ENCODE measurements at places on chromosomes 4 and X.

- no peak for DNase-seq
These were observed 211.5 kb upstream of the SMIM31 start for GRCh38 chr4:164542431-164542830.

- DNase-seq = peak; percentile 8
These were observed 41.1 kb downstream of the PPP3CA start for GRCh38 chr4:101306225-101306624.

DNA sequence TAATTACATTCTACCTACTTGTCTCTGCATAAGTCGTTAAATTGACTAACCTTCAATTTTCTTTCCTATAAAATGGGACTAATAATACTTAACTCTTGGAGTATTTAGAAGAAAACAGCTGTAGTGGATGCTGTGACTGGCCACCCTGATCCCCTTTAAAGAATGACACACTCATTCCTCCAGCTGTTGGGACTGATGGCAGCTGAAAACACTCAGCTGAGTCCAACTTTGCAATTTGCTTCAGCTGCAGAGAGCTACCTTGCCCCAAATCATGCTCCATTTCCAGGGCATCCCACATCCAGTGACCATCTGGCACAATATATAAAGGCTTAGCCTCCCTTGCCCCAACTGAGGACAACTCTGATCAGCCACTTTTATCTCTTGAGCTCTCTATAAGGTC is 89.1 kb downstream of the MID1IP1 start:
- no peak for DNase-seq

- peak; percentile 3 for DNase-seq
These were observed 97.4 kb downstream of the COL4A5 start for GRCh38 chrX:108537005-108537404.

DNA sequence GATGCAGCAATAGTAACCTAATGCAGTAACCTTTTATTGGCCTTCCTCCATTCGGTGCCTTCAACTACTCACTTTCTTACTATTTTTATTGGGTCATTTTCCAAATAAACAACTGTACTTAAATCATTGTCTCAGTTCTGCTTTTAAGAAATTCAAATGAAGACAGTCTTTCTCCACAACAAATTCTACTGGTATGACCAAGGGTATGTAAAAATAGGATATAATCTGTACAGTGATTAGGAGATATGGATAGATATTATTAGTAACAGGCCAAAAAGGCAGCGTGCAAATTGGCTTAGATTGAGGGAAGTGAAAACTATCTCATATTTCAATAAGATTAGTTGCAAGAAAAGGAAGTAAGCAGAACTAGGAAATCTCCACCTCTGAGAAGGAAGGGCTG is 177.4 kb upstream of the PPP1R2C start:
- no peak for DNase-seq

DNA sequence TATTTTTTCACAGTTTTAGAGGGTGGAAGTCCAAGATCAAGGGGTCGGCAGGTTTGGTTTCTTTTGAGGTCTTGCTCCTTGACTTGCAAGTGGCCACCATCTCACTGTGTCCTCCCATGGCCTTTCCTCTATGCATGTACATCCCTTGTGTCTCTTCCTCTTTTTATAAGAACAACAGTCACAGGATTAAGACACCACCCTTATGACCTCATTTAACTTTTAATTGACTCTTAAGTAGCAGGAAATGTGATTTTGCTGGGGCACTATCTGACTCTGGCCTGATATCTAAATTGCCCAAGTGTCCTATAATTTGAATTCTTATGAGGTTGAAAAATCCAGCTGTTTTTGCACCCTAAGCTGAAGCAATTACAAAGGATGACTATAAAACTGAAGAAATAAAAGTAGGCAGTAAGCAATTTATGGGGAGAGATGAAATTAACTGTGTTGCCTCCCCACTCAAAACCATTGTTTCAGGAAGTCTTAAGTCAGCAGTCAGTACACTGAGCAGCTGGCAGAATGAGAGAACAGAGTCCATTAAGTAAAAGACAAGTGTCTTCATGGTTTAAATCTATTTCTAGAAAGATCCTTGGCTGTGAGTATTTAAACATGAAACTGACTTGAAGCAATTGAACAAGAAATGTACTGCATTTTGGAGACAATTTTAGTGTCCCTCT is 601.3 kb downstream of the SPRY1 start:
- DNase-seq = no peak

GRCh38 chrX:120564925-120565324 is 4.2 kb upstream of the CUL4B start:
- no peak for DNase-seq

DNA sequence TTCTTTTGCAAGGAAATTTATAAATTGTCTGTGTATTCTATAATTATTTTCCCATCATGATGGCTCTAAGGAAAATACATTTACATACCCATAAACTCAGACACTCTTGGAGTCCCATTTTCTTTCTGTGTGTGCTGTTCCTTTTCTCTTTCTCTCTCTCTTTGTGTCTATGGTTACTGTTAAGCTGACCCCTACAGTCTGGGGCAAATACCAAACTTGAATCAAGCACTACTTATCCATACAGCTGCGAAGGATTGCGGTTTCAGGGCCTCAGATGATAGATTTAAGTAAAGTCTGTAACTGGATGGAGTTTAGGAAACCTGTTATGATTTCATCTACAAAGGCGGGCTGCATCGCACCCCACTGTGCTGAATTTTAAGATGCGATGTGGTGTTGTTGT is 150.2 kb downstream of the SHROOM3 start:
- DNase-seq = no peak

DNA sequence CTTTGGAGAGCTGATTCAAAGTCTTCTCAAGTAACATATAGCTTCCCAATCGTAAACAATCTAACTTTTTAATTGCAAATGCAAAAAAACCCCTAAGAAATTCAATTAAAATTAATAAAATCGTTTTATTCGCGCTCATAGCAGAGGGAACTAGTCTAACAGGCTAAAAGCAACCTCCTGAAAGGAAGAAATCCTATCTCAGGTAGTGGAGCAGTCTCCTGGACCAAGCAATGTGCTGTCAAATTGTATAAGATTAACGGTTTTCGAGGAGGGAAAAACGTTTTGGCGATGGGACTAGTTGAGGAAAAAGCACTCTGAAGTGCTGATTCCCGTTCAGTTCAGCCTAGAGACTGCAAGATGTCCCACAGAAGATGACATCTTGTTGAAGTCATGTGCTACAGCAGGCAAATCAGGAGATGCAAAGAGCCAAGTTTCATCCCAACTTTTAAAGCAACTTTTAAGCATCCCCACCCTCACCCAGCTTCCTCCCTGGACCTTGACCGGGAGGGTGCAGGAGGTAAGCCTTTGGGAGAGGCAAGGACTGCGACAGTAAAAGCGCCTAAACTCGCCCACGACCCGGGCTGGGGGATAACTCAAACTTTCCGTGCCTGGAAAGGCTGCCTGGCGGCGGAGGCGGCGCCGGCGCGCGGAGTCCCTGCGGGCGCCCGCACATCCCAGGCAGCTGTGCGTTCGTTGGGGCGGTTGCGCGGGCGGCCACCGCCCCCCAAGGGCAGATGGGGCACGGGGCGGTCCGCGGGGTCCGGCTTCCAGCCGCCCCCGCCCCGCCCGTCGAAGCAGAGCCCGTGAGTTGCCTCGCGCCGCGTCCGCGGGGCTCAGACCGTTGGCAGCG is 784 bp downstream of the MAP7D3 start:
- DNase-seq = peak; percentile 57

DNA sequence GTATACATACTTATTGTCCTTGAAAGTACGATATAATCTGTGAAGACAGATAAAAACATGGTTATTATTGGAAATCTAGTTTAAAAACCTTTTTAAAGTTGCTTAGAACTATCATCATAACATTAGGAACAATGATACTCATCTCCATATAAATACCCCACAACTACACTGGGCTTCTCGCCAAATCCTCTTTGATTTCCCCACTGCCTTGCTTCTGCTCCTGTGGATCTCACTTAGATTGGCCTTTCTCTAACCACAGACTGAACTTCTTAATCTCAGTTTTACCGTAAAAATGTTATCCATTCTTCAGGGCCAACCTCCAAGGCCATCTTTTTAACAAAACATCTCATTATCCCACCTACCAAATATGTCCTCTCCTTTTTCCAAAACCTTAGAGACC is 77.6 kb downstream of the PRKG2 start:
- no peak for DNase-seq

- DNase-seq = no peak
These were observed 211.8 kb downstream of the DCTD start for GRCh38 chr4:182705389-182705788.

GRCh38 chrX:50827996-50828395 is 14.0 kb upstream of the SHROOM4 start:
- DNase-seq = no peak

GRCh38 chrX:56928546-56928945 is 66.8 kb downstream of the SPIN3 start:
- DNase-seq = no peak

- DNase-seq = peak; percentile 80
These were observed 9.2 kb upstream of the FAM53A start for GRCh38 chr4:1693131-1693896.

DNA sequence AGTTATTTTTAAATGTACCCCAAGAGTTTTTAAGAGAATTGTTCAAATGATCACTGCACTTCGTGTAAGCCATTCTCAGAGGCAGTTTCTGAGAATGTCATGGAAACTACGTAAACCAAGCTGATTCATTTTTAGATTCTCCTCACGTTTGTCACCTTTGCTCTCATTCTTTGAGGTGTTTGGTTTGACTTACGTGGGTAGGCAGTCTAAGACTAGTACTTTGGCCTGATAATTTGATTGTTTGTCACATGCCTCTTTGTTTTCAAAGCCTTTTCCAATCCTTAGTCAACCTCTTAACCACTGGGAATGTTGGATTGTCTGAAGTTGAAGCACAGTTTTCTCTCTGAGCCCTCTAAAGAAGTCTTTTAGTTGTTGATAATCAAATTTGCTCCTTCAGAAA is 10.5 kb downstream of the SEPTIN11 start:
- no peak for DNase-seq

DNA sequence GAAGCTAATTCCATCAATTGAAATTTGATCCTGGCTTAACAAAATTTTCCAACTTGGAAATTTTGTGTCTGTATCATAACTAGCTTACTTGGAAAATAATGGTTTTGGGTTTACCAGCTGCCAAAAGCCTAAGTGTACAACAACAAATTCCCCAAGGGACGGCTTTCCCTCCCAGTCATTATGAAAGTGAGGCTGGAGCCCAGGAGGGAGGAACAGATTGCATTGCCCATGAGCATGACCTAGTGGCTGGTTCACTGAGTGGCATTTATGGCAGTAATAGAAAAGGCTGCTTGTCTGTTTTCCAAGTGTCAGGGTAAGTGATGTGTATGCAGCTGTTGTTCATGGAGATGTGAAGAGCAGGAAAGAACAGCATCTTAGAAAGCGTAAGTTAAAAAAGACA is 70.8 kb upstream of the HHIP start:
- no peak for DNase-seq

GRCh38 chr4:15354371-15355297 is 73.2 kb upstream of the C1QTNF7 start:
- DNase-seq = no peak

DNA sequence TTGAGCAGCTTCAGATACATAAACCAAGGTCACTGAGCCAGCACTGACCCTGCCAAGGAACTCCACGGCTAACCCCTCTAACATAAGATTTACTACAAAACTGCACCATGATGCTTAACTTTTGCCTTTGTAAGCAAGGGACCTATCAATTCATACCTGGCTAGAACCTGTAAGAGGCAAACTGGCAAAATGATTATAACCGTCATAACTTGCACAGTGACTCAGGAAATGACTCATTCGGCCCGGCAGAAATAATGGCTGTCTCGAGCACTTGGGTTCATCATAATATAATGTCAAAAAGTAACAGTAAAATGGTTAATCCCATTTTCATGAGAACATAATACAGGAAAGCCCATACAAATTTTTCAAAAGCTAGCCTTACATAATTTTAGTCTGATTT is 17.2 kb downstream of the RASGEF1B start:
- peak; percentile 57 for DNase-seq

- no peak for DNase-seq
These were observed 90.7 kb downstream of the CORIN start for GRCh38 chr4:47747211-47747610.

DNA sequence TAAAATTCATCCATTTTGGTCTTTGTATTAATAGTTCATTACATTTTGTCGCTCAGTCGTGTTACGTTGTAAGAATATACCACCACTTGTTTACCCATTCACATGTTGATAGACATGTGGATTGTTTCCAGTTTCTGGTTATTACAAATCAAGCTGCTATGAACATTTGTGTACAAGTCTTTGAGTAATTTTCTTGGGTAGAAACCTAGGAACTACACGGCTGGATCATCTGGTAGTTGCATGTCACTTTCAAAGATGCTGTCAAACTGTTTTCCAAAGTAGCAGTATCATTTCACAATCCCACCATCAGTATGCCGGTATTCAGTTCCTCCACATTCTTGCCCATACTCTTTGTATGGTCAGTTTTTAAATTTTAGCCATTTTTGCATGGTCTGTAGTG is 98.0 kb downstream of the GASK1B start:
- DNase-seq = no peak

- DNase-seq = no peak
These were observed 11.1 kb upstream of the MAB21L2 start for GRCh38 chr4:150570862-150571261.

DNA sequence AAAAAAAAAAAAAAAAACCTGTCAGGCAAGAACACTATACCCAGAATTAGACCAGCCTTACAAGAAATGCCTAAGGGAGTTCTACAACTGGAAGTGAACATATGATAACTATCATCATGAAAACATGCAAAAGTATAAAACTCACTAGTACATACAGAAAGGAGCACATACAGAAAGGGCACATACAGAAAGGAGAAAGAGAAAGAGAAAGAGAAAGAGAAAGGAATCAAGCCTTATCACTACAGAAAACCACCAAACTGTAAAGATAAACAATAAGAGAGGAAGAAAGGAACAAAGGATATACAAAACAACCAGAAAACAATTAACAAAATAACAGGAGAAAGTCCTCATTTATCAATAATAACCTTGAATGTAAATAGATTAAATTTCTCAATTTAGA is 50.4 kb downstream of the PHKA1 start:
- DNase-seq = no peak

- DNase-seq = no peak
These were observed 598.7 kb upstream of the TECRL start for GRCh38 chr4:65007841-65008439.

DNA sequence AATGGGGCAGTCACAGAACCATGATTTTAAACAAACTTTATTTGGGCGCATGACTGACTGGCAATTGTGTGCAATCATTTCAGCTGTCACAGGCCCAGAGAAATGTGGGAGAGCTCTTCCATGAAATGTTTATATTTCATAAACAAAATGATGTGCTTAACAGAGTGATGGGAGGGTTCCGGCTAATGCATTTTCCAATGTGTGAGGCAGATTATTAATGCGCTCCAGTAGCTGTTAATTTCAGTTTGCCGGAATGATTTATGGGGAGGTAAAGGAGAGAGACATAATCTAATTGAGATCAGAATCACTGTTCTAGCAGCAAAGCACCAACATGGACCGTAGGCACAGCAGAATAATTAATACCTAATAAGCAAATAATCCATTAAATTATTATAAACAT is 55.6 kb downstream of the NKX6-1 start:
- no peak for DNase-seq

GRCh38 chr4:110484029-110484428 is 8.1 kb downstream of the ENPEP start:
- DNase-seq = no peak

GRCh38 chr4:168394556-168394955 is 76.0 kb upstream of the DDX60 start:
- no peak for DNase-seq

- DNase-seq = no peak
These were observed 49.7 kb downstream of the ABCG2 start for GRCh38 chr4:88108747-88109122.
